Hematopoietic multipotent progenitor cell treated with erythropoietin and hydrocortisone succinate and interleukin-3 and kit ligand, for 6 days (in vitro differentiated cells): ENCODE measurements at places on chromosomes 1 and 21.

DNA sequence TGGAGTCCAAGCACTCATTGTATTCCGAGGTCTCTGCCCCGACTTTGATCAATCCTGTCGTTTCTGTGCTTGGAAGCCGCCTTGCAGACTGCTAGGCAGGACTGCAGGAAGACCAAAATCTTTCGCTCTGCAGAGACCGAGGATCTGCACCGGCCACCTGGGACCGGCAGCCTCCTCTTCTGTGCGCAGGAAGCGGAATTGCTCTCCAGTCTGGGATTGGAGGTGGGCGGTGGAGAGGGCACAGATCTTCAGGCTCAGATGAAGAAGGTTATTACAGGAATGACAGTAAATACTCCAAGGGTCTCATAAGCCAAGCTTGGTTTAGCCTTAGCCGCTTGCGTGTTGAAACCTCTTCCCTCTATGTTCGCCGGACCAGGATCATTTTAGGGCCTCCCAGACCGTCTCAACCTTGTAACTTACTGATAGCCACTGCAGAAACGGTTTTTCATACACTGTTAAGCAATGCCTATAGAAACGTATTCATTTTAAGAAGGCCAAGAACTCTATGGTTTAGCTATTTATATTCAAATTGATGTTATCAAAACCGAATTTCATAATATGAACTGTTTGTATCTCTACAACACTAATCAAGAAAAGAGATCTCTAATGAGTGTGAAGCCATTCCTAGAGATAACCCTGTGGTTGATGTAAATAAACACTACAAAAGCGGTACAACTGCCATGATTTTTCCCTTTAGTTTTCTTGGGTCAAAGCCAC, 1.1 kb downstream of the MIA3 start:
- DNase-seq = peak; percentile 60

DNA sequence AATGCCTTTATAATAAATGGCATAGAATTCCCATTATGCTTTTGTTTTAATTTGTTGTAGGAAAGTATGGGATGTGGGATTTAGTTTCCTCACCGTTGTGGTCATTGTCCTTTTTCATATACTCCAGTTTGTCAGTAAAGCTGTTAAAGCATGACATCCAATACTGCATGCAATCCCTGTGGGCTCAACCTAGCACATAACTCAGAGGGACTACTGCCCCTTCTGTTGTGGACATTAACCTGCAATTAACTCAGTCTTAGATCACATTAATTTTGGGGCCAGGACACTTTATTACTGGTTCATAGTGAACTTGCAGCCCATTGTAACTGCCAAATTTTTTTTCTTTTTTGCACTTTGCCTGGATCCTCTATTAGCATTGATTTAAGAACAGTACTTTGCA, 112.5 kb downstream of the DNM3 start:
- no peak for DNase-seq

GRCh38 chr1:222704260-222704659, 8.0 kb downstream of the AIDA start:
- no peak for DNase-seq

DNA sequence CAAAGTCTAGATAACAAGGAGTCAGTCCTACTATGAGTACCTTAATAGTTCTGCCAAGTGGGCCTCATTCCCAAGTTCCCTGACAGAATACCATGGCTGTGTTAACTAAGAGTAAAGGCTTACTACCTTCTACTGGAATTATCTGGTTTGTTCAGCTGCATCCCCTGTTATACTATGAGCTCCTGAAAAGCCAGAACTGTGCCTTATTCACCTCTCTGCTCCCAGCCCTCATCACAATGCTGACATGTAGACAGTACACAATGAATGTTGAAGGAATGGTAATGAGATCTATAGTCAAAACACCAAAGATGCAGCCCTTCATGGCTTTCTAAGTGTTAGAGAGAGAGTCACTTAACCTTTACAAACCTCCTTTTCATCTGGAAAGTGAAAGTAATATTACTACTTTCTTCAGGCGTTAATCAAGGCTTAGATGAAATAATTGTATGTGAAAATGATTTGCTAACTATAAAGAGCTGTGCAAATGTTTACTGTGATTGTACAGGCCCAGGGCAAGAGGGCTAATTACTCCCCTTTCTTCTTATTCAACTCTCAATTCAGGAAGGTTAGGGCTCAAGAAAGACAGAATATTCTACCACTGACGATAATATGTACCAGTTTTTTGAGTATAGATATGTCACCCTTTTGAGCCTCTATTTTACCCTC, 70.3 kb upstream of the MROH9 start:
- DNase-seq = no peak

DNA sequence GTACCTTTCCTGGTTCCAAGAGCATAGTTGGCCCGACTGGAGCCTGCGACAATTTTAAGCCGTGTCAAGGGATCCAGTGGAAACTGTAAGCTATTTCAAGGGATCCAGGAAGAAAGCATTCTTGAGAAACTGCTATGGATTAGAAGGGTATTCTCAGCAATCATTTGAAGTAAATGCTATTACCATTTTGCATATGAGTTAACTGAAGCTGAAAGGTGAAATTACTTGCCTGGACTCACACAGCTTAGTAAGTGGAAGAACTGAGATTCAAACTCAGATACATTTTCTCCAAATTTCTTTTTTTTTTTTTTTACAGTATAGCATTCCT, 589 bp downstream of the ZNF684 start:
- DNase-seq = no peak

- DNase-seq = no peak
These were observed 11.5 kb downstream of the MCOLN2 start for GRCh38 chr1:84985365-84985764.

DNA sequence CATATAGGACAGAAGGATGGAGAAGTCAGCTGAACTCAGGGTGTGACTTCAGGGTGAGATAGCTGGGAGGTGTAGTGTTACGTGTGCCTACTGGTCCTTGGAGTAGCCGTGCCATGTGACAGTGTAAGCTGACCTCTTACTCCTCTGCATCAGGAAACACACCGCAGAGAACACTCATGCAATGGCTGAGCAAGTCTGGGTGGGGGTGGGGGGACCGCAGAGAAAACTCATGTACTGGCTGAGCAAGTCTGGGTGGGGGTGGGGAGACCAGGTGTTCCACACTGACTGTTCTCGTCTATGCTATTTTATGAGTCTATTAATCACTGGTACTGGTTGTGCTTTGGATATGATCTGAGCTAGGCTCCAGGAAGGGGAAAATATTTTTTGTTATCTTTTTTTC, 233.1 kb downstream of the PAPPA2 start:
- no peak for DNase-seq

DNA sequence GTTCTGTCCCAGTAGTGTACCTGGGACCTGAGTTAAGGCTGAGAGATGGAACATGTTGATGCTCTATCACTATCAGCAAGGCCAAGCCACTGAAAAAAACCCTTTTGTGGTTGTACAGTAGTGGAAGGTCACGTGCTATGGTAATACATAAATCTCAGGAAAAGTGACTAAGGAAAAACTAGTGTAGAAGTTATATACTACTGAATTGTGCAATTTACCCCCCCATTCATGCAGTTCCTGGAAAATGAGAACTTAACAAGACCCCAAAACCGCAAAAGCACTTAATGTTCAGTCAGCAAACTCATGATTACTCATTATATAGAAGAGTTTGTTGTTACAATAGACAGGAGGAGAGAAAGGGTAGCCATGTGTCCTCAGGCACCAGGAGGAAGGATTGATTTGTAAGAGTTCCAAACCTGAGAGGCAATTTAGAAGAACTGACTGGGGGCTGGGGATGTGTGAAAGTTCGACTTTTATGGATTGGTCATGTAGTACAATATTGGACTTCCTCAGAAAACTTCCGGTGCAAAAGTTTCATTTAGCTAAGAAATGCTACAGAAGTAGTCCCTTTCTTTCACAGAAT, 91.6 kb downstream of the RGL1 start:
- DNase-seq = peak; percentile 77

- DNase-seq = no peak
These were observed 296.2 kb upstream of the ESRRG start for GRCh38 chr1:217019475-217019874.

DNA sequence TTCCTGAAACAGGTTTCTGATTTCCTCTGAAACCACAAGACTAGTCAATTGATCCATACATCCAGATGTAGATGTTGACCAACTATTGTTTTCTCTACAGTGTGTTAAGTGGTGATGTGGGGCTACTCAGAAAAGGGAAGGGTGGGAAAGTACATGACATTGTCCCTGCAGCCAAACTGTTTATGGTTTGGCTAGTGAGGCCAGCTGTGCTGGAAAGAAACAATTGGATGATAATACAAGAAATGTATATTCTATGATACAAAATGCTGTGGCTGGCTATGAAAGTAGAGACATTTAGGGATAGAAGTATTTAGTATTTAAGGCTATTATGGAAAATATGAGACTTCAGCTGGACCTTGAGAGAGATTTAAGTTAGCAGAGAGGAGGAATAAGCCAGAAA, 244.5 kb downstream of the ADGRL2 start:
- DNase-seq = no peak

GRCh38 chr1:163697137-163697536, 375.4 kb downstream of the NUF2 start:
- DNase-seq = no peak

DNA sequence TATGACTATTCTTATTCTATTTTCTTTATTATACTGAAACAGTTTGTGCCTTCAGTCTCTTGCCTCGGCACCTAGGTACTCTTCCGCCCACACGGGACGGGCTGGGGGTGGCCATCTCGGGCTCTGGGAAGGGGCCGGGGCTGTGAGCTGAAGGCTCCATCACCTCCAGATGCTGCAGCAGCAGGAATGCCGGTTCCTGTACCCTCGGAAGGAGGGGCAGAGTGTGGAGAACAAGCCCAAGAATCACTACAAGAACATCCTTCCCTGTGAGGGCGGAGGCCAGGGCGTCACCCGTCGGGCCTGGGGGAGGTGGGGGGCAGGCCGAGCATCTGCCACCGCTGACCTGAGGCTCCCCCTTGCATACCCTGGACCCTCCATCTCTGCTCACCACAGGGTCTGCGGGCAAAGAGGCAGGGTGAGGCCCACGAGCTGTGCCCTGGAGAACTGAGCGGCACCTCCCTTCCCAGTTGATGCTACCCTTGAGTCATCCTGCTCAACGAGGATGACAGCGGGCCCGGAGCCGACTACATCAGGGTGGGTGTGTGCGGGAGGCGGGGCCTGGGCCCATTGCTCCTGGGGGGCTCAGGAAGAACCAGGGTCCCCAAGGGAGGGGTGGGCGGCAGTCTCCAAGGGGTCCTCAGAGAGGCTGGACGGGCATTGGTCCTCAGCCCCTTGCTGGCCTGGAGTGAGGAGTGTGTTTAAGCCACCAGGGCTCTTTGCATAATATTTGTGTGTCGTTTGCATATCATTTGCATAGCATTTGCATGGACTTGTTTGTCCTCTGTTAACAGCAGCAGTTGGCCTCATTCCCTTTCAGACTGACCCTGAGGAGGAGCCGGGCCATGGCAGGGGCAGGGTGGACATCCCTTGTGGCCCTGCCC, 7.5 kb downstream of the RNF223 start:
- DNase-seq = no peak

DNA sequence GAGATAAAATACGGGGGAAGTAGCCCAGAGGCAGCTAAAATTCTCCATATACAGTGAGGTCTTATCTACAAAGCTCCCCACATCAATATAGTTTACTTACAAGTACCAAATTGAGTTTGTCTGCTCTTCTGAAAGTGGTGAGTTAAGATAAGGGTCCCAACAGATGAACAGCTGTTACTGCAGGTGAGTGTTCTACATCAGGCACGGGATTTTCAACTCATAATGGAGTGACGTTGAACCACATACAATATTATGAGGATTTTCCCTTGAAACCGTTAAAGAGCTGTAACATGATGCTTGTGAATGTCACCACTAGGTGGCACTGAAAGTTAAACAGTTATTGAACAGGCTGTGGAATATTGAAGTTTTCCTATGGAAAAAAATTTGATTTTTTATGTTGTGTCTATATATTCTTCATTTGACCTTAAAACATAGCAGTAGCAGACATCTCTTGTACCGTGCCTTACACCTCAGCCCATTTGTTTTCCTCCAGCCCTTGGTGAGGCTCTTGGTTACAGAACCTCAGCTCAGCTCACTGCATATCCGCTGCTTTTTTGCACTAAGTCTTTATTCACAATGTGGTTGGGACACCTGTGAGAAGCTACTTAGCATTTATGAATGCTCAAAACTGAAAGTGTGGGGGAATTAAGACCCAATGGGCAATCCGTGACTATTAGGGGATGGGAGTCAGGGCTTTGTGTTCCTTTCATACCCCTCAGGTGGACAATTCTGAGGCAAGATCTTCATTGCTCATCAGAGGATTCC, 23.2 kb downstream of the CD1D start:
- peak; percentile 87 for DNase-seq

DNA sequence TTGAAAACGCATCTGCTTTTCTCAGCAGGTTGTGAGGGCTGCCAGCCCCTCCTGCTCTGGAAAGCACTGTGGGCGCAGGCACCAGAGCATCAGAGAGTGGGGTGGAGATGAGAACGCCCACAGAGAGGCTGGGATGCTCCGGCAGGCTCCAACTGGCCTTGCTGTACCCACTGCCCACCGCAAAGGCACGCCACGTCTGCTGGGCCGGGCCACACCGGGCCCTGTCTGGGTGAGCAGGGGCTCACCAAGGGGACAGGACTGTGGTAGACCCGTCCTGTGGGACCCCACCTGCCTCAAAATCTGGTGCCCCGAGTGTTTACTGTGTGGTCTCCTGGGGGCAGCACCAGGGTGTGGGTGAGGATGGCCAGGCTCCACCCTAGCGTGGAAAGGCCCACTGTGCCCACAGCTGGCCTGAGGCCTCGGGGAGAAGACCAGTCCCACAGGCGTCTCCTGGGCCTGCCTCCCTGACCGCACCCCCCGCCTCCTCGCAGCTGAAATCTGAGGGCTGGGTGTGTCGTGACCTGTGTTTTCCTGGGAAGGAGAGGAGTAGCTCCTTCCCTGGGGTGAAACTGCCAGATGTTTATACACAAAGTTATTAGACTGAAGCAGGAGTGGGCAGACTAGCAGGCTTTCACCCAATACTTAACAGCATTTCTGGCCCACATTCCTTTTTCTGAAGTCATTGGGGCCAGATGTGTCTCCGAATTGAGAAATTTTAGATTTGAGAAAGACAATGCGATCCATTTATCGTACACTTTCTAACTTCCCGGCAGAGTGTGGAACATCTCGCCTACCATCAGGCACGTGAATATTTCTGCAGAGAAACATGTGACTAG, 53.8 kb downstream of the STUM start:
- no peak for DNase-seq

GRCh38 chr1:43706598-43707189, 642 bp upstream of the ST3GAL3 start:
- peak; percentile 72 for DNase-seq

GRCh38 chr1:90925928-90926869, 95.6 kb downstream of the ZNF644 start:
- peak; percentile 78 for DNase-seq
